ENCODE measurements at places on chromosomes 16 and 17.

DNA sequence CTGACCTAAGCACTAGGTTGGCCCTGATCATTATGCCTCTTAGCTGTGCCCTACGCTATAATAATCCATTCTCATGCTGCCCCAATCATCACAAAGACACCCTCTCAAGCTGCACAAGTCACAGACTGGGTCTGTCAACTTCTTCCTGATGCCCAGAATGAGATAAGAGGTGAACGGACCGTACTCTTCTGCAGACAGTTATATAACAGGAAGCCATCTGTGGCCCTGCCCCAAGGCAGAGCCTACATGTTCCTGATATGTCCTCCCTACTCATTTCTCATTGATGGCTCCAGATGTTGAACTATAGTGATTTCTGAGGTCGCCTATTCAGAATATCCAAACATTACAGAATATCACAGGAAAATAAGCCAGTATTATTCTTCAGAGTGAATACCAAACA, 471.6 kb upstream of the ERCC4 start:
- no peaks in the 10 kb centered on the region for H3K36me3 ChIP-seq
- H3K27ac ChIP-seq, result no peak overlapping the region
- no peak overlapping the region for H3K4me3 ChIP-seq

GRCh38 chr16:29011112-29011511, 26.3 kb downstream of the LAT start:
- H3K27ac ChIP-seq, result no peak overlapping the region
- H3K36me3 ChIP-seq, result no peaks in the 10 kb centered on the region
- no peaks in the 10 kb centered on the region for H3K27me3 ChIP-seq
- DNase-seq, result no peak
- no peaks in the 10 kb centered on the region for H3K4me1 ChIP-seq
- H3K4me3 ChIP-seq, result no peak overlapping the region

DNA sequence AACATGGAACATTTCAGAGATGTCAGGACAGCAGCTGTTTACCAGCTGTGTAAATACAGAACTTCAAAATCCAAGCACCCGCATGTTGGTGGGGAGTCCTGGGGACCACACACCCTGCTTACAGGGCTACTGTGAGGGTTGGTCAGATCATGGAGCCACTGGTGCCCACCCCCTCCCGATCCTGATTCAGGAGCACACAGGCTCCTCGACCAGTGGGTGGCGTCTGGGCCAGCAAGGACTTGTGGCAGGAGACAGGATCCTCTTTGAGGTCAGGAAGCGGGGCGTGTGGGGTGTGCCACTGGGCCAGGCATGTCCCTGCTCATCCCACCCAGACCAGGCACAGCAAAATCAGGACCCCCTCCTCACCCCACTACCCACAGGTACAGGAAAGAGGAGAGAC, 83.6 kb downstream of the SDK2 start:
- no peak overlapping the region for H3K4me3 ChIP-seq
- DNase-seq, result no peak
- no peak overlapping the region for H3K27ac ChIP-seq

GRCh38 chr17:18257982-18258355, 569 bp downstream of the FLII start:
- no peaks in the 10 kb centered on the region for H3K27me3 ChIP-seq
- H3K4me3 ChIP-seq, result peak overlapping the region; percentile 81
- DNase-seq, result peak; percentile 89
- H3K4me1 ChIP-seq, result peaks cover 45% of the 10 kb centered on the region

DNA sequence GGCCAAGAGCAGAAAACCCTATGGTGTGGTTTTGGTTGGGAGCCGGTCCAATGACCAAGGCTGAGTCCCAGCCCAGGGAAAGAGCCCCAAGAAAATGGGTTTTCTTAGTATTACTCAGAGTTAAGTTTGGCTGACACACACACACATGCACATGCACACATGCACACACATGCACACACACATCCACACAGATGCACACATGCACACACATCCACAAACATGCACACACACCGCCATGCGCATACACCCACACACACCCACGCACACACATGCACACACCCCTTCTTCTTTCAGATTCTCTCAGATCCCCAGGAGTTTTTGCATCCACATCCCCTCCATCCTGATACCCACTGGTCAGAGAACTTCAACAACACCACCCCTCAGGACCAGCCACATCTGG, 9.1 kb downstream of the ABCC12 start:
- no peaks in the 10 kb centered on the region for H3K4me1 ChIP-seq
- no peak overlapping the region for H3K27ac ChIP-seq
- no peaks in the 10 kb centered on the region for H3K27me3 ChIP-seq
- no peak for DNase-seq

DNA sequence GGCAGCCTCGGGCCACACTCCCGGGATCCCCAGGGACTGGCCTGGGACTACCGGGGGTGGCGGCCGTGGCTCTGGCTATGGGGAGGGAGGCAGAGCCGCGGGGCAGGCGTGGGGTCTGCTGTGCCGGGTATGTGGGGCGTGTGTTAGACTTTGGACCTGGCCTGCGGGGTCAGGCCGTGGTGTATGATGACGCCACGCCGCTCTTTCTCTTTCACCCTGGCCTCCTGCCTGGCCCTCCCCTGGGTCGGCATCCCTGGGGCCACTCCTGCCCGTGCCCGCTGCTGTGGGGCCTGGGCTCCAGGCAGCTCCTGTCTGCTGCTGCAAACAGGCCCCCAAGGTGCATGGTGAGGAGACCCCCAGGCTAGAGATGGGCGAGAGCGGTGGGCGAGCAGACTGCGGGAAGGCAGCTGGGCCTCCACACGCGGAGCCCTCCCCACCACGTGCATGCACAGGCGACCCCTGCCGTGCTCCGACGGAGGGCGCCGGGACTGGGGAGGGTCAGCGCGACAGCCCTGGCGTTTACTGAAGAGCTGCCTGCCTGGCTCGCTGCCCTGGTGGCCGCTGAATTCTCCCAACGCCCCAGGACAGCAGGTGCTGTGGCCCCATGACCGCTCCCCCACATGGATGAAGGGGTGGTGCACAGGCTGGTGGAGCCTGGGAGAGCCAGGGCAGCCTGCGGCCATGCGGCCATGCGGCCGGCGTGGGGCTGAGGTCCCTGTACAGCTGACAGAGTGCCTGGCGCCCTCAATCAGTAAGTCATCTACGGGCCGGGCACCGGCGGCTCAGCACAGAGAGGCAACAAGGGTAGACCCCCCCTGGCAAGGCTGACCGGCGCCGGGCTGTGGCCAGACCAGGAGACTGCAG, 16.0 kb downstream of the CAPN15 start:
- no peaks in the 10 kb centered on the region for H3K4me1 ChIP-seq
- no peak overlapping the region for H3K27ac ChIP-seq
- no peaks in the 10 kb centered on the region for H3K27me3 ChIP-seq
- H3K4me3 ChIP-seq, result no peak overlapping the region
- no peak for DNase-seq

DNA sequence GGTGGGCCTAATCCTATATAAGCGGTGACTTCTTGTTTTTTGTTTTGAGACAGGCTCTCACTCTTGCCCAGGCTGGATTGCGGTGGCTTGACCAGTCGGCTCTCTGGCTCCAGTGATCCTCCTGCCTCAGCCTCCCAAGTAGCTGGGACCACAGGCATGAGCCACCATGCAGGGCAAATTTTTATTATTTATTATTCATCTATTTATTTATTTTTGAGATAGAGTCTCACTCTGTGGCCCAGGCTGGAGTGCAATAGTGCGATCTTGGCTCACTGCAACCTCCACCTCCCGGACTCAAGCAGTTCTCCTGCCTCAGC, 4.7 kb upstream of the RNF213 start:
- peaks cover 13% of the 10 kb centered on the region for H3K36me3 ChIP-seq
- H3K4me1 ChIP-seq, result peaks cover 5% of the 10 kb centered on the region
- no peaks in the 10 kb centered on the region for H3K27me3 ChIP-seq
- H3K27ac ChIP-seq, result no peak overlapping the region
- no peak overlapping the region for H3K4me3 ChIP-seq
- peak; percentile 20 for DNase-seq

DNA sequence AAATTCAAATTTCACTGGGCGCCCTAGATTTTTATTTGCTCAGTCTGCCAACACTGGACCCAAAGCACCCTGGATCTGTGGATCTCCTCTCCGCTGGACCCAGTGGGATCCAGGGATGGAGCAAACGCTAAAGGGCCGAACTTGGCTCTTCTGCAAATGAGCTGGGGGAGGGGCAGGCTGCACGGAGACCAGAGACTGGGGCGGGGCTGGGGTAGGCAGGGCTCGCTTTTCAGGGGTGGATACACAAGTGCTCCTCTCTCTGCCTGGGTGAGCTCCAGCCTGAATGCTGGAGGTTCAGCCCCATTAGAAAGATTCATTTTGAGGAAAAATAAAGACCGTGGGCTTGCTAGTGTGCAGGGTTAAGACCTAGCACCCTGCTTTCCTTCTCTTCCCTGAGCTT, 8.9 kb downstream of the CBX4 start:
- no peak for DNase-seq
- no peaks in the 10 kb centered on the region for H3K27me3 ChIP-seq
- H3K27ac ChIP-seq, result no peak overlapping the region
- no peak overlapping the region for H3K4me3 ChIP-seq
- peaks cover 39% of the 10 kb centered on the region for H3K4me1 ChIP-seq
- peaks cover 2% of the 10 kb centered on the region for H3K36me3 ChIP-seq

- peaks cover 67% of the 10 kb centered on the region for H3K4me1 ChIP-seq
- H3K4me3 ChIP-seq, result peak overlapping the region; percentile 13
- DNase-seq, result no peak
- peaks cover 58% of the 10 kb centered on the region for H3K27me3 ChIP-seq
- peak overlapping the region; percentile 82 for H3K27ac ChIP-seq
- no peaks in the 10 kb centered on the region for H3K36me3 ChIP-seq
These were observed 1.9 kb upstream of the HSF4 start for GRCh38 chr16:67162506-67163163.

GRCh38 chr17:8506145-8506544, 70.5 kb downstream of the NDEL1 start:
- no peak overlapping the region for H3K27ac ChIP-seq
- no peak overlapping the region for H3K4me3 ChIP-seq
- no peaks in the 10 kb centered on the region for H3K27me3 ChIP-seq
- H3K4me1 ChIP-seq, result no peaks in the 10 kb centered on the region
- no peak for DNase-seq

DNA sequence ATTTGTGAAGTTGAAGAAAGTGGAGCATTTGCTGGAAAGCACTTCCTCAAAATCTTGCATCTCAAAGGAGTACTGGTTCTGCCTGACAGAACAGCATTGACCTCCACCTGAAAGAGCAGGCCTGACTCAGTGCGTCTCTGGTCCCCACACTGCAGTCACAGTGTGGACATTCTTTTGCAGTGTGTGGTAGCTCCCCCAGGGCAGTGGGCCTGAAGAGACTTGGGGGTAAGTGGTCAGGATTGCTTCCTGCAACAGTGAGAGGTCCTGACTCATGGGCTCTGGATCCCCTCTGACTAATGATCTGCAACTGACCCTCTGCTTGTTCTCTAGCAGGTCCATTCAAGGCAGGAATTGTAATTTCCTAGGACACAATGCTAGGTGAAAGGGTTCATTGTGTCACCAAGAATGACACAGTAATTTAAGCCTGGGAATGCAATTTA, 204.9 kb upstream of the KCNJ16 start:
- no peak for DNase-seq
- H3K4me1 ChIP-seq, result no peaks in the 10 kb centered on the region
- H3K27ac ChIP-seq, result no peak overlapping the region
- no peaks in the 10 kb centered on the region for H3K36me3 ChIP-seq

DNA sequence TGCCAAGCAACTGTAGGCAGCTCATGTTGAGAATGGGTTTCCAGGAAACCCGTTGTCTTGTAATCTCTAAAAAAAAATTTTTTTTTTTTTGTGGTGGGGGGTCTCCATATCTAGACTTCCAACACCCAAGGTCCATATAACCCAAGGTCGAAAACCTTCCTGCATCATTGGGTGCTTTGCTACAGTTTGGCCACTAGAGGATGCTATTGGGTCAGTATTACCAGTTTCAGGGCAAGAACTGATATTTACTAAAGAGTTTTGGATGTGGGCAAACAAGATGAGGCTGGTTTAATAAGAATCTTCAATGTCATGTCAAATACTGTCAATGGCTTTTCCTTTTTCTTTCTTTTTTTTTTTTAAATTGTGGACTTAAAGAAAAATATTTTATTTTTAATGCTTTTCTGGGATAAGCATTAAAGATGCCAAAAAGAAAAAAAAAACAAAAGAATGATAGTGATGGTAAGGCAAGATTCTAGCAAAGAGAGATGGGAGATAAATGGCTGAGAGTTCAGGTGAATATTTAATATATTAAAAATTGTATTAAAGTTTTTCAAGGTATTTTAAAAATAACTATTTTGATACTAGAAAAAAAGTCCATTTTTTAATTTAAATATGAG, 62.2 kb downstream of the DHRS7C start:
- H3K27me3 ChIP-seq, result peaks cover 21% of the 10 kb centered on the region
- H3K27ac ChIP-seq, result no peak overlapping the region
- H3K4me3 ChIP-seq, result no peak overlapping the region
- H3K4me1 ChIP-seq, result no peaks in the 10 kb centered on the region
- DNase-seq, result no peak
- H3K36me3 ChIP-seq, result no peaks in the 10 kb centered on the region

DNA sequence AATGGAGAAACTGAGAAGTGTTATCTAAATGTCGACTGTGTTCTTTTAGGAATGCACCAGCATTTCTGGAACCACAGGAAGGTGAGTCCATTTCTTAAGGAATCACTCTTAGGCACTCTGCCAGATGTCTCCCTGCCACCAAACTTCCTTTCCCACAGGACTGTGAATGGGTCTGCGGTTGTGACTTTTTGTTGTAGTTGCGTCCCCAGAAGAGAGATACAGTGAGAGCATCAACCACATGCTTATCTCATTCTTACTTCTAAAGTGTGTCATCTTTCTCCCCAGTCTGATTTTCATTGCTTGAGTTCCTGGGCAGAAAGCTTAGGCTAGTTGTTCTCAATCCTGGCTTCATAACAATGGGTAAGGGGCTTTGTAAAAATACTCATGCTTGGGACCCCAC, 13.4 kb downstream of the ITPRIPL2 start:
- H3K4me1 ChIP-seq, result peaks cover 34% of the 10 kb centered on the region
- H3K36me3 ChIP-seq, result peaks cover 9% of the 10 kb centered on the region
- DNase-seq, result no peak
- H3K27ac ChIP-seq, result no peak overlapping the region

DNA sequence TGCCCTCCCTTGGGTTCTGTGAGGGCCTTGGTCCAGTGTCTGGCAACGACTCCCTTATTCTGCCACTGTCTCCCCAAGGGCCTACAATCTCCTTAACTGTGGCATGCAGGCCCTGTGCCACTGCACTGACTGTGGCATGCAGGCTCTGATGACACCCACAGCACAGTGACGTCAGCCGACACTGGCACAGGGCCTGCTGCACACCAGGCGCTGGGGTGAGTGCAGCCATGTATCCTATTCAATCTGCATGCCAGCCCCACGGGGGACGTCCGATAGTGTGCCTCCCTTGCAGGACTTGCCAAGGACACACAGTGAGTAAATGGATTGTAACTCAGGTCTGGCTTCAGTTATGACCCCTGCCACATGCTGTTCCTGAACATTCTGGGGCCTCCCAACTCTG, 39.8 kb upstream of the RASD1 start:
- H3K27ac ChIP-seq, result peak overlapping the region; percentile 87
- no peaks in the 10 kb centered on the region for H3K36me3 ChIP-seq

DNA sequence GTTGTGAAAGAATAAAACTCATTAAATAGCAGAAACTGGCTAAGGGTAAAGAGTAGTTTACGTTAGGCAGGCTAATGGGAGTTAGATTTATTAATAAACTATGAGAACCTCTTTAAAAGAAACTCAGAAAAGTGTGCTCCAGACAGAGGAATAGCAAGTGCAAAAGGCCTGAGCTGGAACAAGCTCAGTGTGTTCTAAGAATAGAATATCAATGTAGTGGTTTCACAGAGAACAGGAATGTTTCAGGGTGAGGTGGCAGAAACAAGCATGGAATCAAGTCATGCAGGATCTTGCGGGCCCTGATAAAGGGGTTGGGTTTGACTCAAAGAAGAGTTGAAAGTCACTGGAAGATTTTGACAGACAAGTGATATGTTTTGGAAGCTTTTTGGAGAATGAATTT, 164.0 kb upstream of the HS3ST3A1 start:
- peak overlapping the region; percentile 66 for H3K27ac ChIP-seq
- H3K4me1 ChIP-seq, result no peaks in the 10 kb centered on the region
- H3K36me3 ChIP-seq, result no peaks in the 10 kb centered on the region
- DNase-seq, result no peak
- H3K4me3 ChIP-seq, result no peak overlapping the region

All from heart left ventricle (tissue), 16 donors.